IMR-90 (cell line): ENCODE measurements at places on chromosomes 3 and 15. TPM values are rescaled to one million over a fixed set of nuclear protein-coding genes. Genes with fewer than 3 reads are reported as not detected.

MORC1 gene
- total RNA-seq = not detected in 2 replicates

PYDC2 gene
- not detected in 2 replicates for total RNA-seq

KPNA4 gene
- total RNA-seq = 46.1 and 57.8 TPM in 2 replicates

ZNF619 gene
- 4.2 and 4.8 TPM in 2 replicates for total RNA-seq

UBL7 gene
- 57.8 and 68.1 TPM in 2 replicates for total RNA-seq

TMEM212 gene
- total RNA-seq = not detected in 2 replicates

QTRT2 gene
- 15.6 and 20.3 TPM in 2 replicates for total RNA-seq

DNA sequence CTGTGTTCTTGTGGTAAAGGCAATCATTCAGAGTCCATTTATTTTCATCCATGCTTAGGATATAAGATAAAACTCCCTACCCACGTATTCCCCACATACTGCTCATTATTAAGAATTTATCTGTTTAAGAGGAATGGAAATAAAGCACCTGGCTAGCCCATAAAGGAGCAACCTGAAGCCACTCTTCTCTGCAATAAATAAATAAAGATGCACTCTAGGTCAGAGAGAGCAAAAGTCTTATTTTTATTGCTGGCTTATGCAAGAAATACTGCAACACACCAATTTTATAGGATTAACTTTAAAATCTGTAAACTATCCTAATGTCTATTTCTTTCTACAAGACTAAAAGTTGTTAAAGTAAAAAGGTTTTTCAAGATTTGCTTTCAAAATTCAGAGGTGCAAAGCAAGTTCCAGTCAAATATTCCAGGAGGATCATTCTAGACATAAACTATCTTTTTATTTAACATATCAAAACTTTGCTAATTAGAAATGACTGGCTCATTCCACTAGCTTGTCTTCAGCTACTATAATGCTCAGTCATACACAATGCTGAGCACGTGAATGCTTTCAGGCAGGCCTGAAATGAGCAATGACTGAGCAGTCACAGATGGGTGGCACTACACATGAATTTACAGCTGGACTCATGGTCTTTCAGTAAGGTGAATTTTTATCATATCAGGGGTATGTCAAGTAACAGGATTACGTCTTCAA, 7.1 kb downstream of the TJP1 start:
- H3K36me3 ChIP-seq = no peaks in the 10 kb centered on the region
- no peak overlapping the region for H3K27ac ChIP-seq
- no peak overlapping the region for H3K4me3 ChIP-seq
- peaks cover 6% of the 10 kb centered on the region for H3K4me1 ChIP-seq
- peak; percentile 65 for DNase-seq

GRCh38 chr3:8200996-8201395, 300.6 kb upstream of the LMCD1 start:
- no peaks in the 10 kb centered on the region for H3K36me3 ChIP-seq
- no peaks in the 10 kb centered on the region for H3K4me1 ChIP-seq
- no peaks in the 10 kb centered on the region for H3K27me3 ChIP-seq
- DNase-seq = no peak
- H3K27ac ChIP-seq = no peak overlapping the region
- no peak overlapping the region for H3K4me3 ChIP-seq

DNA sequence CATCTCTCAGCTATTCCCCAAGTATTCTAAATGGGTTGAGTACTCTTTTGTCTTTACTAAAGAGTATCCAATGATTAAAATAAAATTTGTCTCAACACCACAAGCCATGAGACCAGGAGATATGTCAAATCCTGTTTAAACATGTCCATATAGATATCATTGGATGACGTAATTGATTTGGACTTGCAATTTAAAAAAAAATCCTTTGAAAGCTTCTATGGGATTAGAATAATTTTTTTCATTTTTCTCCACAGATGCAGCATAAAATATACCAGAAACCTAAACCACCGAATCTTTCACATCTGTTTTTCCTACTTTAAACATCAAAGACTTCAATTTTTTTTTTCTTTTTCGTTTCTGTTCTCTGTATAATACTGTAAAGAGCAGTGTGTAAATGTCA, 1022.3 kb downstream of the EPHA3 start:
- no peaks in the 10 kb centered on the region for H3K4me1 ChIP-seq
- H3K27ac ChIP-seq = no peak overlapping the region
- H3K27me3 ChIP-seq = no peaks in the 10 kb centered on the region

DNA sequence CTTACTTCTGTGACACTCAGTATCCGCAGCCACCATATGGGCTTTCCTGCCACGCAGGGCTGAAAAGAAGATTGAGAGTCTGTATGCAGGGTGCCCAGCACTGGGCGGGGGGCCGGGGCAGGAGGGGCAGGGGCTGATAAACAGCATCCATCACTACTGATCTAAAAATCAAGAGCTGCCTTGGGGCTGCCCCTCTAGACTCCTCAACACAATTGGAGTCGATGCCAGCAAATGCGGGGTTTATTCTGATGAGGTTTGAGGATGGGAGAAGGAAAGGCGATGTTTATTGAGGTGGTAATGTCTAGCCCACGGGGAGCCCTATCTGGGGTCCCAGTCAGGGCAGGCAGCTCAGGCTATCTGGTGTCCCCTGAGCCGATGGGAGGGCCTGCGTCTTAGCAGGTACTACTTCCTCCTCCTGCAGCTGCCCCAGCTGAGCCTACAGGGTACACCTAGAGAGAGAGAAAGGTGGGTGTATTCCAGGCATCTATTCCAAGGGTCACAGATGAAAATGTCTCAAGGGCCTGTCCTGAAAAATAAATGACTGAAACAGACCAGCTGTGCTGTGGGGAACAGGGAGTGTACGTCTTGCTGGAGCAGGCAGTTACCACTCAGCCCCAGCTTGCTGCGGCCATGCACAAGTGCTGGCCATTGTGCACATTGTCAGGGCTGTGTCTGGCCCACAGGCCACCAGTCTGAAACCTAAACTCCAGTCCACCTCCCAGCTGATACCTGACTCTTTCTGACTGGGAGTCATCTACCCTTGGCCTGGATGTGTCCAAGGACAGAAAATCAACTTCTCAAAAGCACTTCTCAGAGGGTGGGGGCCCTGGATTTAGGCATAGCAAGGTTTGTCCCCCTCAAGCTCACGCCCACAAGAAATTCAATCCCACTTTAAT, 19.5 kb downstream of the ISG20 start:
- no peak for DNase-seq
- H3K27me3 ChIP-seq = no peaks in the 10 kb centered on the region
- peaks cover 13% of the 10 kb centered on the region for H3K4me1 ChIP-seq
- H3K4me3 ChIP-seq = no peak overlapping the region
- no peaks in the 10 kb centered on the region for H3K36me3 ChIP-seq

DNA sequence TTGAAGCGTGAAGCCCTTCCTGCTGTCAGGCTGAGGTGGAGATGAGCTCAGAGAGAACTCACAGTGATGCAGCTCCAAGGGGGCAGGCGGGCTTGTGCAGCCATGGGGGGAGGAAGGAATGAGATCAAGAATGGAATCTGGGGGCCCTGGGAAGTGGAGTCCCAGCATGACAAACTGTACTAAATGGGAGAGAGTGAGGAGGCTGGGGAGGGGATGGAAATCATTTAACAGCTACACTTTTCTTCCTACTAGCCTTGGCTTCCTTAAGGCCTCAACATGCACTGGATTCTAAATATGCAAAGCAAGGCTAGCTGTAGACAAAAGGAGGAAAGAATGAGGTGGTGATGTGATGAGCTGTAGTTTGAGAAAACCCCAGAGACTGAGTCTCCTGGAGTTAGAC, 133.9 kb downstream of the EEFSEC start:
- H3K4me3 ChIP-seq = no peak overlapping the region
- H3K4me1 ChIP-seq = peaks cover 5% of the 10 kb centered on the region
- H3K27me3 ChIP-seq = no peaks in the 10 kb centered on the region
- no peak for DNase-seq
- no peaks in the 10 kb centered on the region for H3K36me3 ChIP-seq

GRCh38 chr3:1026395-1026794, 66.4 kb upstream of the CNTN6 start:
- H3K4me1 ChIP-seq = no peaks in the 10 kb centered on the region
- DNase-seq = no peak
- H3K27ac ChIP-seq = no peak overlapping the region
- H3K4me3 ChIP-seq = no peak overlapping the region
- no peaks in the 10 kb centered on the region for H3K27me3 ChIP-seq

- H3K27me3 ChIP-seq = no peaks in the 10 kb centered on the region
- peak; percentile 52 for DNase-seq
- no peak overlapping the region for H3K4me3 ChIP-seq
- peaks cover 9% of the 10 kb centered on the region for H3K4me1 ChIP-seq
Measured at GRCh38 chr3:101072300-101072699, 79.1 kb upstream of the ABI3BP start.

DNA sequence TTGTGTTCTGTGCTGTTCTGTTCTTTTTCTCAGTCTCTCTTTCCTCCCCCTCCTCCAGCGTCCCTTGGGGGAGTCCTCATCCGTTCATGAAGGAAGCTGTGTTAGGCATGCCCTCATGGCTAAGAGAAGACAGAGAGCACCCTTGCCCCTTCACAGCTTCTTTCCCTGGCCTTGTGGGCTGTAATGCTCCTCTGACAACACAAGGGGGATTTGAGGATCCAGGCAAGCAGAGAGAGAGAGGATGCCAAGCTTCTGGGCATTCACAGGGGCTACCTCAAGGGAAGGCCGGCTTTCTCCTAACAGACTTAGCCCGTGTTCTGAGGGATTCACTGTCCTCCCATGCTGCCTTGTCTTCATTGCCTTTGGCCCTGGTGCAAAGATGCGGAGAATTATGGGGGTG, 389.5 kb downstream of the LRTM1 start:
- no peaks in the 10 kb centered on the region for H3K36me3 ChIP-seq
- no peak for DNase-seq
- no peaks in the 10 kb centered on the region for H3K4me1 ChIP-seq
- no peaks in the 10 kb centered on the region for H3K27me3 ChIP-seq
- H3K27ac ChIP-seq = no peak overlapping the region

- no peaks in the 10 kb centered on the region for H3K4me1 ChIP-seq
- no peak overlapping the region for H3K27ac ChIP-seq
- no peak overlapping the region for H3K4me3 ChIP-seq
- no peaks in the 10 kb centered on the region for H3K27me3 ChIP-seq
Measured at GRCh38 chr3:117811786-117812185, 1102.2 kb downstream of the TUSC7 start.

GRCh38 chr3:15116032-15116669, 17.2 kb upstream of the RBSN start:
- no peak overlapping the region for H3K27ac ChIP-seq
- no peaks in the 10 kb centered on the region for H3K36me3 ChIP-seq
- peaks cover 28% of the 10 kb centered on the region for H3K27me3 ChIP-seq
- H3K4me3 ChIP-seq = no peak overlapping the region
- no peak for DNase-seq

DNA sequence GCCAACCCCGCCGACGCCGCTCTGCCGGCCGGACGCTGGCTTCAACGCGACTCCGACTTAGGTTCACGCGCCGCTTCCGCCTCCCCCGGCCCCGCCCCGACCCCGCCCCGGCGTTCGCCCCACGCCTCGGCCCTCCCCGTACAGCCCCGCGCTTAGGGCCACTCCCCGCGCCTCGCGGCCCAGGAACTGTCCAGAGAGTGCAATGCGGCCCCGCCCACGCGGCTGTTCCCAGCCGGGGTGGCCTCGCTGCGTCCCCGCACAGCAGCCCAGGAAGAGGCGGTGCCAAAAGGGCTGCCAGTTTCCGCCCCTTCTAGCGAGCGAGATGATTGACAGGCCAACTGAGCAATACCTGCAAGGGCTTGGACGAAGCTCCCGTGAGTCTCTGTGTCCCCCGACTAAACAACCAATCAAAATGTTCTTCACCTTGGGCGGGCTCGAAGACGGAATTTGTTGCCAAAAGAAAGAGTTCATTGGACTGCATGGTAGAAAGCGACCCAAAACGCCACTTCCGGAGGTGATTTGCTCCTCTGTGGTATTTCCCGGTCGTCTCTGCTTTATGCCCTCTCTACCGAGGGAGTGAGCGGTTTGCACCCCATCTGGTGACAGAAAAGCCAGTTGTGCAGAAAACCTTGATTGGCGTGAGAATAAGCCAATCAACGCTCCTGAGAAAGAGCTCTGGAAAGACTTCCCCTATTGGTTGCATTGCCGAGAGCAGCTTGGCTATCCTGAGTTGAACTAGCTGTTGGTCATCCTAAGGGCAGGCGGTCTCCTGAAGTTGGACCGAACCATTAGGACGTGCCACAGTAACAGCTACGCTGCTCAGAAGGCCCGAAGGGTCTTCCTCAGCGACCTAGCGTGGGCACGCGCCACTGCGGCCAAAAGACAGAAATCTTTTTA, at the start of gene UBP1:
Gene UBP1, minus strand, starts transcription at position 78 of the 897 bp plus-strand sequence. CDS start 557 bp downstream, outside the sequence.
- peak within 1 kb of the TSS; percentile 73 for H3K4me3 ChIP-seq
- H3K27me3 ChIP-seq = no peaks in the 10 kb centered on the region
- peak; percentile 100 for DNase-seq
- peaks cover 2% of the 10 kb centered on the region for H3K4me1 ChIP-seq
- H3K36me3 ChIP-seq = no peaks in the 10 kb centered on the region
- peak within 1 kb of the TSS; percentile 92 for H3K27ac ChIP-seq

- no peaks in the 10 kb centered on the region for H3K36me3 ChIP-seq
- no peak overlapping the region for H3K27ac ChIP-seq
- no peak for DNase-seq
Measured at GRCh38 chr3:20240154-20240883, 54.3 kb upstream of the SGO1 start.

DNA sequence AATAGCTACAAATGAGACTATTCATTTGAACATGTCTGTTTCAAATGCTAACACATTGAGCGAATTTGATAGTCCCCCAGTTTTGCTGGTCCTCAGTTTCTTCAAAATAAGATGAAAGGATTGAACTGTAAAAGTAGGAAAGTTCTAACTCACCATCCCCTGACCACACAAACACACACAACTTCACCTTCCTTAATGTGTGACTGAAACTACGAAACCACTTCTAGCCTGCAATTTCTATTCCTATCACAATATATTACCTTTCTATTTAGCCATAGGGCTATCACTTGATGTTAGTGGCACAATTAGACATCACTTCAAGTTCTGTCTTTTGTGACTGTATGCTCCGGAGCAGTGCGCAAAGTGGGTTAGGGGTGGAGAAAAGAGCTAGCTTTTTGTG, 14.9 kb downstream of the BTLA start:
- H3K4me3 ChIP-seq = no peak overlapping the region
- H3K4me1 ChIP-seq = no peaks in the 10 kb centered on the region
- no peak overlapping the region for H3K27ac ChIP-seq
- H3K36me3 ChIP-seq = no peaks in the 10 kb centered on the region
- no peaks in the 10 kb centered on the region; the same call in none of the 2 replicates for H3K27me3 ChIP-seq

DNA sequence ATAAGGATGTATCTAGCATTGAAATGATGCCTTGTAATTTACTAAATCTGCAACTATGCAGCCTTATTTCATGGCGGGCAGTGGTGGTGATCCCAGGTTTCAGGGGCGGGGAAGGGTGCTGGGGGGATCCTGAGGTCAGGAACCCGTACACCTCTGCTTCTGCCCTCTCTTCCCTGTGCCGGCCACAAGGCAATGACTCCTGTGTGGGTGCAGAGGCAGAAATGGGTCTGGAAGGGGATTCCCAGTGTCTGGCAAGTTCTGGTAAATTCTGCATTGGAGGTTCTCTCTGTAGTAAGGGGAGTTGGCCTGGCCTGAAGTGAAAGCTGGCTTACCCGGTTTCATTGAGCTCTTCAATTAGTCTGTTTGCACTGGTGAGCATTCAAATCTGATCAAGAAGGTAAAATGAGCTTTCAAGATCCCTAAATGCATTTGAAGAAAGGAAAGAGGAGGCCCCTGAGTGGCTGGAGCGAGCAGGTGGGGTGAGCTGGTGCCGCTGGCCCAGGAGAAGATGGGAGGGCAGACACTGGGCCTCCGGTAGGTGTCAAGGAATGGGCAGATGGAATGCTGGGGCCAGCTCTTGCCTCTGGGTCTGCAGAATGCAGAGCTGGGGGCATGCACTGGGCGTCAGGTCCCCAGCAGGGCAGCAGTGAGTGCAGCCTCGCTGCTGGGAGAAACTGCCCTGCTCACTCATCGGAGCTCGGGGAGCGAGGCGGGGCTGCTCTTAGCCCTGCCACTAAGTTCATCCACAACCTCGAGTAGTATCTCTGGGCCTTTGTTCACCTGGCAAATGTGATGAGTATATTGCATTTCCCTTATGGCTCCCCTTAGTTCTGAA, 13.7 kb downstream of the NRROS start:
- no peak overlapping the region for H3K27ac ChIP-seq
- peaks cover 2% of the 10 kb centered on the region for H3K4me1 ChIP-seq
- no peak for DNase-seq
- no peak overlapping the region for H3K4me3 ChIP-seq
- no peaks in the 10 kb centered on the region for H3K36me3 ChIP-seq
